ENCODE measurements at places on chromosomes 7 and 10.
A peak's percentile ranks its signal among the peaks of the same experiment; 100 is the strongest.

GRCh38 chr10:59434463-59435321 lies 72.3 kb upstream of the FAM13C start:
- peak; percentile 17 for DNase-seq

DNA sequence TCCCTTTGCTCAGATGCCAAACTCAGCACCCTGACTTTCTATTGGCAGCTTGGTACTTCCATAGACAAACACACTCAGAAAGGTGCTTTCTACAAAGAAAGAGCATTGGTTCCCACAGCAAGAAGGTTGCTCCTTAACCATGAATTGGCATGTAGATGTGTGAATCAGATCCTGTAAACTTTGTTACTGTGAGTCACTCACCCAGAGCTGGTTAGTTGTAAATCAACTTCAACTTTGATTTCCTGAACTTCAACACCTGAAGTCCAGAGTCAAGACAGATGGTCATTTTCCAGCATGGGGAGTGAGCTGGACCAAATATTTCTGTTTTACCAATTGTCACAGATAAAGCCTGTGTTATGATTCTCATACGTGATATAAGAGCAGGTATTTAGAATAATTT lies 797.2 kb downstream of the TNS3 start:
- peak; percentile 22 for DNase-seq

DNA sequence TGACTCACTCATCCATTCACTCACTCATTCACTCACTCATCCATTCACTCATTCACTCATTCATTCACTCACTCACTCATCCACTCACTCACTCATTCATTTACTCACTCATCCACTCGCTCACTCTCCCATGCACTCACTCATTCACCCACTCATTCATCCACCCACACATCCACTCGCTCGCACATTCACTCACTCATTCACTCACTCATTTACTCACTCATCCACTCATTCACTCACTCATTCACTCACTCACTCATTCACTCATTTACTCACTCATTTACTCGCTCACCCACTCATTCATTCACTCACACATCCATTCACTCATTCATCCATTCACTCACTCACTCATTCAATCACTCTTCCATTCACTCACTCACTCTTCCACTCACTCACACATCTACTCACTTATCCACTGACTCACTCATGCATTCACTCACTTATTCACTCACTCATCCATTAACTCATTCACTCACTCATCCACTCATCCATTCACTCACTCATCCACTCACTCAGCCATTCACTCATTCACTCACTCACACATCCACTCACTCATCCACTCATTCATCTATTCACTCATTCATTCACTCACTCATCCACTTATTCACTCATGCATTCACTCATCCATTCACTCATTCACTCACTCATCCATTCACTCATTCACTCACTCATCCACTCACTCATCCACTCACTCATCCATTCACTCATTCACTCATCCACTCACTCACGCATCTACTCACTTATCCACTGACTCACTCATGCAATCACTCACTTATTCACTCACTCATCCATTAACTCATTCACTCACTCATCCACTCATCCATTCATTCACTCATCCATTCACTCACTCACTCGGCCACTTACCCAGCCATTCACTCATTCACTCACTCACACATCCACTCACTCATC lies 74.0 kb downstream of the CARD11 start:
- DNase-seq: no peak

DNA sequence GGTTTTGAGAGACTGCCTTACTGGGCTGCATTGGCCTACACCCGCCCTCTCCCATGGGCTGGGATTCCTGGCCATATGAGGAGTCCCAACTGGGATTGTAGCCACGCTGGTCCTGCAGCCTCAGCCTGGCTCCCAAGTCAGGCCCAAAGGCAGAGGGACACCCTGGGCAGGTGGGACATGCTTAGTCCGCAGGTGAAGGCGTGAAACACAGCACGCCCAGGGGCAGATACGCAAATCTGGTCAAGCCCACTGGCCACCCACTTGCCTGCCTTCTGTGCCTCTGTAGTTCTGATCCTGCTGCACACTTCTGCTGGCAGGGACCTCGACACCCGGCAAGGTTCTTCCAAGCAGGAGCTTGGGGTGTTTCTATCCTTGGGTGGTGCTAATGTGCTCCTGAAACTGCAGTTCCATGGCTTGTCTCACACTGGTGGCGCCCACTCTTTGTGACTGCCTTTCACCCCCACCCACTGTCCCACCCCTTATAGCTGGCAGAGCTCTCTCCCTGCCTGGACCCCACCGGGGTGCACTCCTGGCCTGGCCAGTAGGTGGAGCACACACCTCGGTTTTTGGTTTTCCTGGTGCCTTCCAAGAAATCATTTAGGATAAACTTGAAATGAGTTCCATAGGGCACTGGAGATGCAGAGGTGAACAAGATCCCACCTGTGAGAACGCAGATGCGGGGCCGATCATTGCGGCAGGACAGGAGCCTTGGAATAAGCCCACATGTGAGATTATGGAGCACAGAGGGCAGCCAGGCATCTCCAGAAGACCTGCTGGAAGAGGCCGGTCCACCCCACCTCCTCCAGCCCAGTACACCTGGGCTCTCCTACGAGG lies 47.9 kb downstream of the MKI67 start:
- DNase-seq: peak; percentile 83

DNA sequence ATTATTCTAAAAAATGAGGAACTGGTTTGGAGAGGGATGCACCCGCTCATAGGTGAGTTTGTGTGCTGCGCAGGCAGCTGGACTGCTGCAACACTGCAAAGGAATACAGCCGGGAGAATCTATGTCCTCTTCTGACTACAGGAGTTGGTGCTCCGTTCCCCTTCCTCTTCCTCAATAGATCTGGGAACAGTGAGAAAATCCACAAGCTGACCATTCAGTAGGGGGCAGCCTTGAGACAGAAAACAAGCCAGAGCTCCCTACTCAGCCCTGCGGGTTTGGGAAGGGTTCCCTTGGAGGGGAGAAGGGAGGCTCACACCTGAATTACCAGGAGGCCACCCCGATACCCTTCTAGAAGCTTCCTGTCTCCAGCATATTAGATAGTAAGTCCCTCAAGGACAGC lies 87.3 kb upstream of the FOXI2 start:
- no peak for DNase-seq

DNA sequence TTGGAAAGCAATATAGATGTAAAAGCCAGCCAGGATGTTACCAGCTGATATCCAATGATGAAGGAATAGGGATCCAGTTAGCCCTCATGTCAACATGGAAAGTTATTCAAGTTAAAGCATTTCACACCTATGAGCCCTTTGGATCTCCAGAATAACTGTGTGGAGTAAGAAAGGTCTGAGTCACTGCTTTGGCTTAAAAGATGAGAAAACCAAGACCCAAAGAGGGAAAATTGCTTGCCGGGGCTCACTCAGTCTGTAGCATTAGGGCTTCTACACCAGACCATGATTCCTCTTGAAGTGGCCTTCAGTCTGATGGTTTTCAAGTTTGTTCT lies 12.6 kb downstream of the LSM5 start:
- DNase-seq: no peak

GRCh38 chr10:29785701-29786100 lies 150.9 kb upstream of the SVIL start:
- no peak for DNase-seq

DNA sequence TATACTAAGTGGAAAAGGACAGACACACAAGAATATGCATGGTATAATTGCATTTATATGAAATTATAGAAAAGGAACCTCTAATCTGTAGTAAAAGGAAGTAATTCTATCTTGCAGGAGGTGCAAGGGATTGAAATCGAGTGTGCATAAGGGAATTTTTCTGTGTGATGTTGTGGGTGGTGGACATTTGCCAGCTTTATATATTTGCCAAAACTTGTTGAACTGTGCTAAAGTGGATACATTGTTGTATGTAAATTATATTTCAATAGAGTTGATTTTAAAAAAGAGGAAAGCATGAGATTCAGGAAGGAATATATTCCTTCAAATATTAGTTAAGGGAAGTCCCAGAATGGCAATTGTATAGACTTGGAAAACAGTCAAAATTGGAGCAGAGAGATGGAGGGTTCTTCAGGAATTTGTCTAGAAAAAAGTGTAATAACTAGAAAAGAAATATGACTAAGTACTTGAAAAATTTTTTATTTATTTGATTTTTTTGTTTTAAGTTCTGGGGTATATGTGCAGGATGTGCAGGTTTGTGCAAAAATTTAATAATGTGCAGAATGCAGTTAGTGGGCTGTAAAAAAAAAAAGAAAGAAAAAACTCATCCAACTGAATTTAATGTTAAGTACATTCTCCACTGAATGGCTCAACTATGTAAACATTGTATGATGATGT lies 96.1 kb downstream of the ARL4A start:
- no peak for DNase-seq

GRCh38 chr10:1557081-1557480 lies 180.2 kb downstream of the ADARB2 start:
- no peak for DNase-seq

DNA sequence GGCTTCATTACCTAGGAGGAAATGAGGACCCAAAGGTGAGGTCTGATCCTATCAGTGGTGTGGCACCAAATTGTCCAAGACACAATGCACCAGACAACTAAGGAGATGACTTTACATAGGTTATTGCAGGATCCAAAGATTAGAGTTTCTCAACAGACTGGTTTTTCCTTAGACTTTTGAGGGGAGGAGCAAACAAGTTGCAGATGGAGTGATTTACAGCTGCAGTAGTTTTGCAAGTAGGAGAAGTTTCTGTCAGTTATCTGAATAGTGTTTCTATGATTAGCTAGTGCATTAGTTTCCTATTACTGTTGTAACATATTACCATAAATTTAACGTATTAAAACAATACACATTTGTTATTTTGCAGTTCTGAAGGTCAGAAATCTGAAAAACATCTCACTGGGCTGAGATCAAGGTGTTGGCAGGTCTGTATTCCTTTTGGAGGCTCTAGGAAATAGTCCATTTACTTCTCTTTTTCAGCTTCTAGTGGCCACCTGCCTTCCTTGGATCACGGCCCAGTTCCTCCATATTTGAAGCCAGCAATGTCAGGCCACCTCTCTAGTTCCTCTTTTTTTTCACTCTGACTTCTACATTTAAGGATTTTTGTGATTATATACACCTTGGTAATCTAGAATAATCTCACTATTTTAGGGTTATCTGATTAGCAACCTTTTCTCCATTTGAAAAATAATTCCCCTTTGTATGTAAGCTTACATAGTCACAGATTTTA lies 994.9 kb downstream of the REEP3 start:
- DNase-seq: no peak

DNA sequence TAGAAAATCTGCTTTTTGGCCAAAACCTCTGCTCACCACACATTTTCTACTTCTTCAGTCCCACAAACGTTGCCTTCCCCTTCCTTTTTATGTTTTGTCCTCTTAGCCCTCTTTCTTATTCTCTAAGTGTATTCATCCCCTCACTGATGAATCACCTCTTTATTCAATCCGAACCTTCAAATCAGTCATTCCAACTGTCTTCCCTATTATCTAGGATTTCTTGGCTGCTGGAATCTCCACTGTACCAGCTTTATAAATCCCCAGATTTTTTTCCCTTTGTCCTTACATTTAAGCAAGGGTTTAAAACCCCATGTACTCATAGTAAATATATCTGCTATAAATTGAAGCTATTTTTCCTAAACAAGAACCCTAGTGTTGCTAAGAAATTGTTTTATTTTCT lies 176.9 kb downstream of the SEMA3A start:
- DNase-seq: no peak

GRCh38 chr7:386385-386784 lies 96.4 kb downstream of the FOXL3 start:
- no peak for DNase-seq

DNA sequence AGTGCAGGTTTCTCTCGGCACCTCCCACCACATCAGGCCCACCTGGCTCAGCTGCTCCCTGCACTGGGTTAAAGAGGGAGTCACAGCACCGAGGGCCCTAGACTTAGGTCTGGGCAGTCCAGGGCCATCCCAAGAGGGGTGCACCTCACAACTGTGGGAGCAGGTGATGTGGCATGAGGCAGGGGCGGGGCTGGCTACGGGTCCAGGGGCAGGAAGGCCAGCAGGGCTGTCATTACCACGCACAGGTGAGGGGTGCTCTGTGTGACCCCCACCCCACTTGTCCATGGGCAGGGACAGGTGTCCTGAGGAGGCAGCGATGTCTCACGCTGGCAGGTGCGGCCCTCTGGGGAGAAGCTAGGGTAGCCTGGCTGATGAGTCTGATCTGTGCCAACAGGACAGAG lies 40.5 kb upstream of the DPYSL4 start:
- DNase-seq: no peak

- DNase-seq: no peak
These were observed 98.2 kb downstream of the AOAH start for GRCh38 chr7:36626111-36626510.

DNA sequence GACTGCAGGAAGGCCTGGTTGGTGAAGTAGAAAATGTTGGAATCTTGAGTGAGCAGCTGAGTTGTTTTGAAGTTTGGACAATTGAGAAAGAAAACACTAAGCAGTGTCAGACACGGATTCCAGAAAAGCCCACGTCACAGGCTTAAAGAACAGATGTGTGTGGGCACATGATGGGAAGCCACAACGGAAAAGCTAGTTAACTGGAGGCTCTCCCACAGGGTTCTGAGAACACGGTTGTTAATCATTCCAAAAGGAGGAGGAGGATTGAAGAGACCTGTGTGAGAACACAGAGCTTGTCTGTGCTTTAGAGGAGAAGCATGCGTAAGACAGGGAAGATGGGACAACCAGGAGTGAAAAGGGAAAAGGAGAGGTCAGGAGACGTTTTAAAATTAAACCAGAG lies 42.6 kb downstream of the SHH start:
- peak; percentile 87 for DNase-seq

GRCh38 chr10:121525251-121526134 lies 72.8 kb downstream of the FGFR2 start:
- no peak for DNase-seq

GRCh38 chr10:9986786-9987185 lies 1030.9 kb upstream of the CELF2 start:
- DNase-seq: no peak

DNA sequence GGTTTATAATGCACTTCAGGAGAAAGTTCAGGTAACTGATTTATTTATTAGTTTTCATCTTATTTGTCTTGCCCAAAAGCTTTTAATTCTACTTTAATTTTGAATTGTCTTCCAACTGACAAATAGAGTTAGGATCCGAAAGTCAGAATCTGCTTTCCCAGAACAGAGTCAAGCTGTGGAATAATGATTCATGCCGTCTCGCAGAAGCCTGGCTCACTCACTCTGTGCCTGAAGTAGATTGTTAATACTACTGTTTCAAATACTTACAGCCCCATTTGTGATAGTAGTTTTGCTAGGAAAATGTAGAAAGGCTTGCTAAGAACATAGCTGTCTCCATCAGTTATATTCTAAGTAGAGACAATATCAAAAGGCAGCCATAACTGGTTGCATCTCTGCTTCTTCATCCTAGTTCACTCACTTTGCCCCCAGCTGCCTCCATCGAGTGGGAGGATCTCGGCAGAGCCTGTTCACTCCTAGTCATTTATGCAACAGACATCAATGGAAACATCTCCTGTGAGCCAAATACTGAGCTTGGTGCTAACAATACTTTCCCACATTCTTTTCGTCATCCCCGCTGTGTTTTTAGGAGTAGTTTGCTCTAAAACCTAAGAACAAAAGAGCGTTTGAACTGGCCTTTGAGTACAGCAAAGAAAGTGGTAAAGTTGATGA lies 28.0 kb downstream of the ABRAXAS2 start:
- no peak for DNase-seq

Measured in AG08395 (cell line).